ENCODE measurements at places on chromosomes 3 and 15.

DNA sequence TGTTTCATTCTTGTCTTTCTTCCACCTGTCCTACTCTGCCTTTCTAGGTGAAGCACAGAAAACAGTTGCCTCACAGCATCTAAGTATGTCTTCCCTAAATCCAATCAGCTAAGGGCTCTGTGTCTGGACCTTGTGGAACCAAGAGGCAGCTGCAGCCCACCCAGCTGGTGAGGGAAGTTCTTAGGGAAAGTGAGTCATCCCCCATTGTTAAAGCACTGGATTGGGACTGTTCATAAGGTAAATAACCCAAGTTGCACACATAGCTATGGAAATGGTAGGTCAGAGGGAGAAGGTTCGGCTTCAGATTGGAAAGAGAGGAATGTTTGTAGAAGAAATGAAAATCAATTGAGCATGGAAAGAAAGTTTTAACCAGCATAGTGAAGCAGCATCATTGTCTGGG, 18.0 kb upstream of the ARNT2 start:
- DNase-seq: no peak

- DNase-seq: no peak
Measured at GRCh38 chr3:107861904-107862303, 228.9 kb downstream of the CD47 start.

DNA sequence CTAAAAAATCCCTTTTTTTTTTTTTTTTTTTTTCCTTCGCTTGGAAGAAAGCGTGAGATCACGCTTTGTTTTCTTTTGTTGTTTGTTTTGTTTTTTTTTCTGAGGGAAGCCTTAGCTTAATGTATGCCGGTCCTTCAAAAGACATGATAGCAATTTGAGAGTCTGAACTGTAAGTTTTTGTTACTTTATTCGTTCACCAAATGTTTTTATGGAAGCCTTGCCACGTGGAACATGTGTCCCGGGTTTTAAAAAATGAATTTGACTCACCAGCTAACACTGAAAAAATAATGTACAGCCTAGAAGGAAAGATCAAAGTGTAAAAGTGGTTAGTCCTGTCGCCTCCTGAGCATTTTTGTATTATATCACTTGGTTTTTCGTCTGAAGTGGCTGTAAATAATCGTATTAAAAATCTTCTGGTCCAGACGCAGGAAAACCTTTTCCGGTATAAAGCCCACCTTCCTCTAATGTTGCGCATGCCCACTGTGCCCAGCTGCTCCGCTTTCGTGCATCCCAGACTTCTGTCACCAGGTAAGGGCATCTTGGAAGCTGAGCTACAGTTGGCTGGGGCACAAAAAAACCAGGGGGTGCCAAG, 795 bp upstream of the MYNN start:
- peak; percentile 86 for DNase-seq

DNA sequence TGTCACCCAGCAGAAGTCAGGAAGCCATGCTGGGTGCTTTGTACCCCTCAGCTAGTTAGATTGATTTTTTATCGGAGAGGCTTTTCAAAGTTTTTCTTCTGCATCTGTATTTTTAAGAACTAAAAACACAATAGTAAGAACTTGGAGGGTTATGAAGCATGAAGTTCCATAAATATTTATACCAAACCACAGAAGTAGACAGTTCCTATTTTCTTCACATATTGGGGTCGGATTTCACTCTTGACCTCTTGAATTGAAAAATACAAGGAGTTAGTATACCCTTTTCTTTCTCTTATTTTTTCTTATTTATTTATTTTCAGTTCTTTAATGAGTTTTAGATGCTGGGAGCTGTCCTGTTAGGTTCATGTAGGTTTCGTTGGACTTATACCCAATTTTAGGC, 35.1 kb downstream of the SLC25A26 start:
- no peak for DNase-seq

DNA sequence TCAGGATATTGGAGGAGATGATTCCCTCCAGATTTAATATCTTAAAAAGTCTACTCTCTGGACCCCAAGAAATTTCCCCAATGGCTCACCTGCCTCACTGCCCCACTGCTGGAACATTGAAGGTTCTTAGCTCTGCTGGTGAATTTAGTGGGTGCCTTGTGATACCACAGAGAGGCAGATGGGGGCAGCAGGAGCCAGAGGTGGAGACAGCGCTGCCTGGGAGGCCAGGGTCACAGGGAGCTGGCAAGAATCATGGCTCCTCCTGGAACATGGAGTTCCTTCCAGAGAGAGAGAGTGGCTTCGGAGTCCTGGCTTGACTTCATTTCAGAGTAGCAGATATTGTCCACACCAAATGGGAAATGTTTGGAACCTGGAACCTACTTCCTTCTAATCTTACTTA, 263.5 kb upstream of the CFAP20DC start:
- DNase-seq: no peak

GRCh38 chr15:94324835-94325767, 93.7 kb downstream of the MCTP2 start:
- no peak for DNase-seq

- no peak for DNase-seq
Measured at GRCh38 chr3:136939489-136939888, 18.3 kb upstream of the IL20RB start.

DNA sequence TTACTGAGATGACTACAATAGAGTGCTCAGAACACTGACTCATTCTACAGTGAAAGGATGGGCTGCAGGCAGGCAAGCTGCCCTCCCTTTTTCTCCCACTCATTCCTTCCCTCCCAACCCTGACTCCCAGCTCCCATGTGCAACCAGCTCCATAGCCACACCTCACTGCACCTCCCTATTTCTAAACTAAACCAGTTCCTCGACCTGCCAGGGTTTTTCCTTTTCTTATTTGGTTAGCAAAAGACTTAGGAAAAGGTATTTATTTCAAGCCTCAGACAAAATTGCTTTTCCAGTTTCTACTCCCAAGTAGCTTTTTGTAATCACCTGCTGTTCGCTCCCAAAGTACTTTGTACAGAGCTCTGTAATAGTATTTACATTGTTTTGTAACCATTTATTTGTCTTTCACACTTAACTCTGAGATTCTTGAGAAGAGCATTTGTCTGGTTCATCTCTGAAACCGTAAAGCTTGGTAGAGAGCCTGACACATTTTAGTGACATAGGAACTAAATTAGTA, 2.2 kb downstream of the AADAC start:
- DNase-seq: no peak

DNA sequence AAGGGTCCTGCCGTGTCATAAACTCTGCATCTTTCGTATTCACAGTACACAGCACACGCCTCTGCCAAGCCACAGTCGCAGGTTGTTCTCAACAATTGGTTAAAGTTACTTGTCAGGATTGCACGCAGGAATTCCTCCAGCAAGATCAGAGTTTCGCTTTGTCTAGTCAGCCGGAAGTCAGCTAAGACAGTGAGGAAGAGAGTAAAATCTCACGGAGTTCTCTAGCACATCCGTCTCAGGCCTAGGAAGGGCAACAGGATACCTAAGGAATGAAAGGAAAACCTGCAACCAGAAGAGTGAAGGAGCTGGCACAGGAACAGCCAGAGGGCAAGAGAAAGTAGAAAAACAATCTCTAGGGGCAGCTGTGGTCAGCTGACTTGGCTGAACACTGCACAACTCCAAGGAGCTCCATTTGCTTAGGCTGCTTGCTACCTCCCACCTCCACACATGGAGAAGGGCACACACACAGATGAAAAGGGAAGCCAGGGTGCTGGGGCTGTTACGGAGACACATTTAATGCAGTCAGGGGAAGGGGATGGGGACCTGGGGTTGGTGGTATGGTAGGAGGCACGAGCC, 23.7 kb downstream of the RORA start:
- DNase-seq: no peak

GRCh38 chr15:90851114-90851513, 17.3 kb upstream of the FURIN start:
- DNase-seq: no peak

DNA sequence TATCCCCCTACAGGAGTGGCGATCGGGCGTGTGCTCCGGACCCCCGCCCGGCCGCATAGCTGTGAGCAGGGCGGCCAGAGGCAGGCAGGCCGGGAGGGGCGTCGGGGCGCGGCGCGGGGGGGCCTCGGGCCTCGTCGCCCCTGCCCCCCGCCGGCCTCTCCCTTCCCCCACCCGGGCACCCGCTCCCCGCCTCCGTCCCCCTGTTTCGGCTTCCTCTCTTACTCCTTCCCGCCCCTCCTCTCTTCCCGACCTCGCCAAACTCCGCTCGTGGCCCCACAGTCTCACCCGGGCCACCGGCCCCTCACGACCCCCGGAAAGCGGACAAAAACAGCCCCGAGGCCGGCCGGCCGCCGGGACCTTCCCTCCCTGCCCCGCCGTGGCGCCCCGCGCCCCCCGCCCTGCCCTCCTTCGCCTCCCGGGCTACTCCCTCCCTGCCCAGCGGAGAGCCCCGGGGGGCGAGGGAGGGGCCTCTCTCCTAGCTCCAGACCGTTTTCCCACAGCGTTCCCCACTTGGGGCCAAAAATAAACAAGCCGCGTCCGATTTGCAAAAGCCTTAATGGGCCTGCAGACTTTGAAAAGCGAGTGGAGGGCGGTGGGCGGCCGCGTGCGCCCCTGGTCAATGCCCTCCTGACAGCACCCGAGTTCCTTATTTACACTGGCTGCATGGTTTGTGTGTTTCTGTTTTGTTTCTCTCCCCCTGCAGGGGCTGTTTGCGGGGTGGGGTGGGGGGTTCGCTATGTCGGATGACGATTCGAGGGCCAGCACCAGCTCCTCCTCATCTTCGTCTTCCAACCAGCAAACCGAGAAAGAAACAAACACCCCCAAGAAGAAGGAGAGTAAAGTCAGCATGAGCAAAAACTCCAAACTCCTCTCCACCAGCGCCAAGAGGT, 1.0 kb downstream of the UBE2E1 start:
- no peak for DNase-seq

GRCh38 chr15:88131937-88132336, 124.6 kb downstream of the NTRK3 start:
- no peak for DNase-seq

DNA sequence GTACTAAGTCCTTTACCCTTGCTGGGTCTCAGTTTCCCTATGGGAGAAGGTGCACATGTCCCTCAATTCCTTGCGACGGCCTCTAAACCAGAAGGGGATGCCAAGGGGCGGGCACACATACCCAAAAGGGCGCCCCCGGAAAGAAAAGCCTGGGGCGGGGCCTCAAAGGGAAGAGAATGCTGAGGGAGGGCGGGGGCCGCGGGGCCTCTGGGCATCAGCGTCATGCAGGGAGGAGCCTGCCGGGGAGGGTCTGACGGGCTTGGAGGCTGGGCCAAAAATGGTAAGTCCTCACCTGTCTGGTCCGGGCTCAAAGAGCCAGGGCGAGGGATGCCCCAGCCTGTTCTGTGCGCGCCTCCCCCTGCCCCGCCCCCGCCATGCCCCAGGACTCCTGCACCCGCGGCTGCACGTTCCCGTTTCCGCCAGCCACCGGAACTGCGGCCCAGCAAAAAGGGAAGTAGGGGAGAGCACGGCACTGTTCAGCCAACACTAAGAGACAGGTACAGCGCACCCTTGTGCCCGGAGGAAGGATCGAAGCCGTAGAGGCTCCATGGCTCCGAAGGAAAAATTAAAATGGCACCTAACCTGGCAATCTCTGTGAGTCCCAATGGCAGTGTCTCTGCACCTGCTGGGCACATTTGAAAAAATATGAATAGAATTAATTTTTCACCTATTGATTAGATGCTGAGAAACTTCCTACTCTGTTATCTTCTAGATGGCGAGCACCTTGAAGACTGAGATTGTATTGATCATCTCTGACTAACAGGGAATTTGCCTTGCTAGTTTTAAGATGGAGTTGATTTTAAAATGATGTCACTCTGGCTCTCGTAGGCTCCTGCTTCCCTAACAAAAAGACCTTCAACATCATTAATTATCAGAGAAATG, at the start of gene DET1:
Gene DET1 (minus strand): TSS at position 434 of the 882 bp plus-strand sequence. CDS start 14,976 bp downstream, outside the sequence.
- DNase-seq: peak; percentile 96

- DNase-seq: no peak
Measured at GRCh38 chr3:171160325-171160724, 133.8 kb upstream of the SLC2A2 start.

GRCh38 chr15:42712584-42712983, 24.3 kb downstream of the CDAN1 start:
- DNase-seq: no peak

DNA sequence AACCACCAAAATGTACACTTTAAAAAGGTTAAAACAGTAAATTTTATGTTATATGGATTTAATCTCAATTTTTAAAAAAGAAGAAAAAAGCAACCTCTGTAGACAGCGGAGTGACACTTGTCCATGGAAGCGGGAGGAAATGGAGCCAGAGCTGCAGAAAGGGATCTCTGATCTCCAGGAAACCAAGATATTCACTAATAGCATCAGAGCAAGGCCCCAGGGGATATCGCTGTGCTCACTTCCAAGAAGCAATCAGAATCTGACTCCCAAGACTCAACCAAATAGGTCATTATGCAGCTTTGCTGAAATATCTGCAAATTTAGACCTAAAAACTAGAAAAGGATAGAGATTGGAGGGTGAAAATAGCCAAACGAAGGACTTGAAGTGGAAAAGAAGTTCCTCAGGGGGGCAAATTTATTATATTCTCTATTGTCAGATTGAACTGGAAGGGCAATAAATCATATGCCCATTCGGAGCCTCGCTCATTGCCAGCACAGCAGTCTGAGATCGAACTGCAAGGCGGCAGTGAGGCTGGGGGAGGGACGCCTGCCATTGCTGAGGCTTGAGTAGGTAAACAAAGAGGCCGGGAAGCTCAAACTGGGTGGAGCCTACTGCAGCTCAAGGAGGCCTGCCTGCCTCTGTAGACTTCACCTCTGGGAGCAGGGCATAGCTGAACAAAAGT, 62.0 kb upstream of the ATP2C1 start:
- DNase-seq: no peak

DNA sequence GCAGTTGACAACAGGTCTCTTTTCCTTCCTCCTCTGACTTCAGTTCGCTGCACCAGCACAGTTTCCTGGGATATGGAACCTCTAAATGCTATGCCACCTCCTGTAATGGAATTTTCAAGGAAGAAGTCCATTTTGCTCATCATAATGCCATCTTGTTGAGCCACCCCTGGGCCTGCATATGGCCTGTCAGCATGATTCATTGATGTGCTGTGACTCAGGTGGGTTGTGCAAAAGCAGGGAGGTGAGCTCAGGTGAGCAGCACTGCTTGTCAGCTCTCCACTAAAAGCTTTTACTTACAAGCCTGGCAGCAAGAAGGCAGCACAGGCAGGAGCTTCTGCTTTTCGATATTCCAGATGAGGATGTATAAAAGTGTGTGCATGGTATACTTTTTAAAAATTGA, 247.1 kb upstream of the LMCD1 start:
- no peak for DNase-seq

GRCh38 chr3:72176537-72177041, 391.6 kb upstream of the PROK2 start:
- DNase-seq: no peak

Measured in NCI-H524 treated with DMSO at 0.1 percent for 48 hours (cell line).